ENCODE measurements at places on chromosomes 11 and 22.

- no peak for DNase-seq
These were observed 33.0 kb upstream of the SOX10 start for GRCh38 chr22:38017272-38017920.

DNA sequence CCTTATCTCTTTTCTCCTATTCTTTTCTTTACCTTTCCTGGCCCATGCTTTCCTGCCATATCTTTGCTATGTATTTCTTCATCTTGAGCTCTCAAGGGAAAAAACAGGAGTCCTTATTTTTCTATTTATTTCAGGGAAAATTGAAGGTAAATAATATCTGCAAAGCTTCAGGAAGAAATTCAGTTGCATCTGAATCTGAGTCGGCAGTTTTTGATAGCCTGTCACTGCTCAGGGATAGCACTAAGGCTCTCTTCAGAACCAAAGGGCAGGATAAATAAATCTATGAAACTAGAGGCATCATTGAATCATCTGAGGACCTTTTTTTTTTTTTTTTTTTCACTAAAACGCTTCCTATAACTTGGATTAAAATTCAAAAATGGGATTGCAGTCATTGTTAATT is 288.9 kb downstream of the TMEM135 start:
- no peak for DNase-seq

DNA sequence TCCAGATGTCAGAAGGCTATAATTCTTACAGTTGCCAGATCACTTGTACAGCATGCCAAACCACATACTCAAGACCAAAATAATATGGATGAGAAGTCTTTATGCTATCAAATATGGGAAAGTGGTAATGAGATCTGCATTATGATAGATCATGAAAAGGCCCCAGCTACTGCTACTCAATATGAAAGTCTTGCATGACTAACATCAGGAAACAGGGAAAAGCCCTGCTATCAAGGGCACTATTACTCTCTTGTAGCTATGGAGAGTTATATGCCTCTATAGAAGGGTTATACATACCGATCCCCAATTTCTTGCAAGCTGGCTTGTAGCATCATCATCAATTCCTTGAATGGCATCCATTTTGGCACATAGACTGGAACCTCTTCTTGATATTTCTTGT is 30.2 kb upstream of the TMPRSS5 start:
- DNase-seq = no peak

DNA sequence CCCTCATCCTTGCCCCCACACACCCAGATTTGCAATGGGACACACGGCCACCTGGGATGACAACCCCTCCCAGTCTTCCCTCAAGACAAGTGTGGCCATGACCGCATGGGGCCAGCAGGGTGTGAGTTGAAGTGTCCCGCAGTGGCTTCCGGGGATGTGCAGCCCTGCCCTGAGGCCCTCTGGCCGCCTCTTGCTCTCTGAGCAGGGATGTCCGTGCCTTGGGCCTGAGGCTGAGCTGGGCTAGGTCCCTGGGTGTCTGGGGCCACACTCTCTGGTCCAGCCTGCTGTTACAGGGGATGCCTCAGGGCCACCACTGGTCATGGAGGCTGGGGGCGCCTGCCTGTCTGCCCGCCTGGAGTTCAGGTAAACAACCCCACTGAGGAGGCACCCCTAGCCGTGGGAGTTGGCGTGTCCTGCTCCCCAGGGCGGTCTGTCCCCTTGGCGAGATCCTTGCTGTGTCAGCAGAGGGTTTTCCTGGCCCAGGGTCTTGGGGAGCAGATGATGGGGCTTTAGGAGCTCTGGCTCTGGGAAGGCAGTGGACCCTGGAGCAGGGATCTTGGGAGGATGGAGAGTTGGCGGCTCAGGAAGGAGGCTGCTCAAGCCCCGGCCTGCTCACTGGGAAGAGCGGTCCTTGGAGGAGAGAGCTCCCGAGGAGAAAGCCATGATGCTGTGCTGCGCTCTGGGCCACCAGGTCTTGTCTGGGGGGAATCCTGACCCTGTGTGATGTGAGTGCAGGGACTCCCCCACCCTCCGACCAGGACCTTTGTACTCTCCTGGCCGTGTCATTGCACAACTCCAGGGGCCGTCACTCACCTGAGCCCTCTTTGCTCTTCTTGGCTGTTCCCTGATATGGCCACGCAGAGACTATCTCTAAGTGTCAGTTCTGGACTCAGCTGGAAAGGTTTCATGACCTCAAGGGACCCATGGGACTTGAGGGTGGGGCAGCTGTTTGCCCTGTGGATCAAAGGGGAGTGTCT is 67.9 kb downstream of the KCNQ1 start:
- DNase-seq = no peak

DNA sequence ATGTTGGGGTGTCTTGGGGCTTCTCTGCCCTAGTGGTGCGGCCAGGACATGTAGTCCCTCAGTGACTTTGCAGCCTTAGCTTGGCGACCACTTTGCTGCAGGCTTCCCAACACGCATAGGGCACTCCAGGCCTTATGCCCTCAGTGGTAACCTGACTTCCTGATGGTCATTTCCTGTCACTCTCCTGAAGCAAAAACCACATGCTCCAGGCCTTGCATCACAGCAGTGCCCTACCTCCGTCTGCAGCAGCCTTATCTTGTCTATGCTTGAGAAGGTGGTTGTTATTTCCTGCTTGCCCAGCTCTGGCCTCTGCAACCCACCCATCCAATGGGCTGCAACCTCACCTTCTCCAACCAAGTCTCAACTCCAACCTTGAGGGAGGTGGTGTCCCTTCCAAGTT is 33.4 kb upstream of the PISD start:
- DNase-seq = no peak

GRCh38 chr11:241634-242033 is 4.9 kb downstream of the PSMD13 start:
- DNase-seq = no peak

DNA sequence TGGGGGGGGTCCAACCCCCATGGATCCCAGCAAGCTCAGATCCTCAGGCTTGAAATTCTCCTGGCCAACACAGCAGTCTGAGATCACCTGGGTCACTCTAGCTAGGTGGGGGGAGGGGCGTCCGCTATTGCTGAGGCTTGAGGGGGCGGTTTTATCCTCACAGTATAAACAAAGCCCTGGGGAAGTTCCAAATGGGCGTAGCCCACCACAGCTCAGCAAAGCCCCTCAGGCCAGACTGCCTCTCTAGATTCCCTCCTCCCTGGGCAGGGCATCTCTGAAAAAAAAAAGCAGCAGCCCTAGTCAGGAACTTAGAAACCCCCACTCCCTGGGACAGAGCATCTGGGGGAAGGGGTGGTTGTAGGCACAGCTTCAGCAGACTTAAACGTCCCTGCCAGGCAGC is 16.7 kb downstream of the TRPC6 start:
- DNase-seq = no peak

- no peak for DNase-seq
These were observed 1.7 kb upstream of the ABTB2 start for GRCh38 chr11:34359548-34359891.

DNA sequence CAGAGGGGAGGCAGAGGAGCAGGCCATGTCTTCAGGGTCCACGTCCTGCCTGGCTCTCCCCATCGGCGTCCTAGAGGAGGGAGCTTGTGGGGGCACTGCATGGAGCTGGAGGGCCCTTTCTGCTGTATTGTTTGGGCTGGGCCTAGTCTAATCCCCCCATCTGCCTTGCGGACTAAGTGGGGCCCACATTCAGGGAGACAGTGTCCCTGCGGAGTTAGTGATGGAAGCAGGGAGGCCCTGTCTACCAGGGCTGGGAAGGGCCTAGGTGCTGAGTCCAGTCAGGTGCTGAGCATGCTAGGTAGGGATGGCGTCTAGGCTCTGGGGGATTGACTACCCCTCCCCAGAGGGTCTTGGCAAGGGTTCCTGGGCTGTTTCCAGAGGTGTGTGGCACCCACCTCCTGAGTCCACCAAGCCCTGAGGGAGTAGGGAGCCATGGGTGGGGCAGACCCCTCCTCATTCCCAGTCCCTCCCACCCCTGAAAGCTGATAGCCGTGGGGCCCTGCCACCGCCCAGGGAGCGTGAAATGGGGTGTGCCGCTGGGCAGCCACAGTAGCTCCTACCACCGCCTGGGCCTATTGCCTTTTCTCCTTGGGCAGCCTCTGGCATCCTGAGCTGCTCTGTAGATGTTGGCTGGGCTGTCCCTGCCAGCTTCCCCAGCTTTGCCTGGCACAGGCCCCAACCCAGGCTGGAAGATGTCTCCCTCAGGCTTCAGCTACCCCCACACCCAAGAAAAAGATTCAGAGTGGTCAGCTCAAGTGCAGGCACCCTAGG is 1.9 kb upstream of the POLD4 start:
- no peak for DNase-seq

DNA sequence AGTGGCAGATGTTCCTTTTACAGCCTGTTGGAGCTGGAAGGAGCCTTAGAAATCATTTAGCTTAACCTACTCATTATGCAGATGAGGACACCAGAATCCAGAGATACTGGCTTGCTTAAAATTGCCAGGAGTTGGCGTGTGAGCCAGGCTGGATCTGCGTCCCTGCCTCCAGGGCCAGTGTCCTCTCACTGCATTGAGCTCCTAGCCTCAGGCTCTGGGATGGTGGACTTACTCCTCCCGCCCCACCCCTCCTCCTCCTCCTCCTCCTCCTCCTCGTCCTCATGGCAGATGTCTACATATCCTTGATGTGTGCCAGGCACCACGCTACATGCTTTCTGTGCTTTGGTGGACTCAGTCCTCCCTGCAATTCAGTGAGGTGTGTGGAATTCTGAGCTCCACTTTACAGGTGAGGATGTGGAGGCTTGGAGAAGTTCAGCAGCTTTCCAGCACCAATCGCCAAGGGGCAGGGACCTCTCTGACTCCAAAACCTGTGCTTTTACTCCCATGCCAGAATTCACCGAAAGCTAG is 24.1 kb downstream of the ADAMTS15 start:
- DNase-seq = no peak

- no peak for DNase-seq
These were observed 49.8 kb upstream of the SCUBE2 start for GRCh38 chr11:9141186-9141585.

- DNase-seq = no peak
These were observed 190.5 kb upstream of the MTMR2 start for GRCh38 chr11:96114178-96115064.

DNA sequence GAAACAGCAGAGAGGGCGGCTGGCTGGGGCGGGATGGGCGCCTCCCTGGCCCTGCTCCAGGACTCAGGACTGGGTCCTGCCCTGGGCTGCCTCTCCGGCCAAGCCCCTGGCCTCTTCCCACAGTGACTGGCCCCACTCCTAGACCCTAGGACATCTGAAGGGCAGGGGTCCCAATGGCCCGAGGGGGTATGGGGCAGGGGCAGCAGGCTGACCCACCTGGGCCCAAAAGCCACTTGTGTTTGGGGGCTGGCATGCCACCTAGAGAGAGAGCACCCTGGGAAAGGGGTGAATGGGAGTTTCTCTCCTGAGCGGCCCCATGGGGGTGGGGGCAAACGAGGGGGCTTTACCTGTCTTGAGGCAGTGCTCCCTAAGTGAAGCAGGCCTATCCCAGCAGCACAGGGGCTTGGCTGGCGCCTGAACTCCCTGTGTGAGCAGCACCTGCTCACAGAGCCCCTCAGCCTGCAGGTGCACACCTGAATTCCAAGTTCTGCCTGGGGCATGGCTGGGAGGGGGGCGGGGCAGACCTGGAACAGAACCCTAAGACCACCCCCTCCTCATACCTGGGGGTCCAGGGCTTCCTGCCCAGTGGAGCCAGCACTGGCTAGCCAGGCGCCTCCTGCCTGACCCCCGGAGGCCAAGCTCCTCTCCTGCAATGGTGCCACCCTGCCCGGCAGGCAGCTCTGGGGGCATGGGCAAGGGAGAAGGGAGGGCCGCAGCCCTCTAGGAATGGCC is 16.9 kb downstream of the DUSP8 start:
- DNase-seq = no peak

GRCh38 chr22:19576460-19577421 is 52.5 kb upstream of the CLDN5 start:
- DNase-seq = no peak

DNA sequence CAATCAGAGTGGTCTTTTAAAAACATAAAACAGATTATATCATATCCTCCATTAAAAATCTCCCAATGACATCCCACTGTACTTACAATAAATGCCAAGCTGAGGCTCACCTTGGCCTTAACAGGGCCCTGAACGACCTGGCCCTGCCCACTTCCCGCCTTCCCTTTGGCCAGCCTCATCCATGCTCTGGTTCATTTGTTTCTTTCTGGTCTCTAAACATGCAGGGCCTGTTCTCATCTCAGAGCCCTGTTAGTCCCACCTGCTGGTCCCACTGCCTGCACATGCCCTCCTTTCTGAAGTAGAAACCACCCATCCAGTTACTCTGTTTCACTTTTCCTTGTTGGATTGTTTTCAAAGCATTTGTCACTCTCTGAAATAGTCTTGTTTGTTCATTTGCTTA is 227.4 kb downstream of the INSC start:
- DNase-seq = no peak
